ENCODE measurements at places on chromosomes 16 and 17. TPM values are rescaled to one million over a fixed set of nuclear protein-coding genes. Genes with fewer than 3 reads are reported as not detected.
A peak's percentile ranks its signal among the peaks of the same experiment; 100 is the strongest.

- no peaks in the 10 kb centered on the region for H3K36me3 ChIP-seq
Measured at GRCh38 chr16:31529937-31530312, 2.2 kb downstream of the AHSP start.

GRCh38 chr17:67150826-67151225, 94.2 kb downstream of the HELZ start:
- H3K36me3 ChIP-seq, result peaks cover 30% of the 10 kb centered on the region
- no peak overlapping the region for H3K27ac ChIP-seq
- H3K27me3 ChIP-seq, result no peaks in the 10 kb centered on the region
- DNase-seq, result no peak
- no peak overlapping the region for H3K4me3 ChIP-seq

- no peak overlapping the region for H3K4me3 ChIP-seq
- H3K27ac ChIP-seq, result peak overlapping the region; percentile 38
- H3K4me1 ChIP-seq, result peaks cover 14% of the 10 kb centered on the region
Measured at GRCh38 chr16:47574091-47575054, 113.2 kb downstream of the PHKB start.

GRCh38 chr16:87864331-87864989, 4.8 kb downstream of the SLC7A5 start:
- DNase-seq, result peak; percentile 49
- no peak overlapping the region for H3K27ac ChIP-seq
- no peaks in the 10 kb centered on the region for H3K27me3 ChIP-seq
- H3K4me3 ChIP-seq, result no peak overlapping the region
- H3K4me1 ChIP-seq, result peaks cover 37% of the 10 kb centered on the region

DNA sequence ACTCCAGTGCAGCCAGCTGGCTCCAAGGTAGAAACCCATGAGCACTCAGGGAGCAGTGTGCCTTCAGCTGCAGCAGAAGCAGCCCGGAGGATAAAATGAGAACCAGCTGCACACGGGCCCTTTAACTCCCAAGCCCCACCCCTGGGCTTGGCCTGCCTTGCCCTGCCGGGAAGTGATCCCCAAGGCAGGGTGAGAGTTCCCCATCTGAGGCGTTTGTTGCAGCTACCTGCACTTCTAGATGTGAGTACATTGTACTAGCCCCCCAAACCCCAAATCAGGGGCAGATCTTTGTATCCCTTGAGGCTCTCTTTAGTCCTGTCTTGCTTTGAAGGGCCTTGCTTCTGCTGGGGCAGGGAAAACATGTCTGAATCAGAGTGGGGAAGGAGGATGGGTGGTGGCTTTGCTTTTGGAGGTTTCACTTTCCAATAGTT, at the start of gene MVP:
MVP (plus strand) TSS at position 192 of the 431 bp plus-strand sequence. CDS start 10,088 bp downstream, outside the sequence.
- H3K4me3 ChIP-seq, result peak within 1 kb of the TSS; percentile 100
- H3K27ac ChIP-seq, result peak within 1 kb of the TSS; percentile 93
- H3K36me3 ChIP-seq, result no peaks in the 10 kb centered on the region
- no peaks in the 10 kb centered on the region for H3K27me3 ChIP-seq
- DNase-seq, result peak; percentile 87

- no peak for DNase-seq
- peaks cover 4% of the 10 kb centered on the region for H3K4me1 ChIP-seq
- H3K4me3 ChIP-seq, result no peak overlapping the region
- peaks cover 48% of the 10 kb centered on the region for H3K36me3 ChIP-seq
- no peaks in the 10 kb centered on the region for H3K27me3 ChIP-seq
Measured at GRCh38 chr16:192686-193085, 12.4 kb downstream of the HBQ1 start.

- H3K4me3 ChIP-seq, result no peak overlapping the region
- H3K4me1 ChIP-seq, result peaks cover 10% of the 10 kb centered on the region
- DNase-seq, result no peak
- H3K27me3 ChIP-seq, result no peaks in the 10 kb centered on the region
- no peak overlapping the region for H3K27ac ChIP-seq
- no peaks in the 10 kb centered on the region for H3K36me3 ChIP-seq
Measured at GRCh38 chr16:11372829-11373306, 27.6 kb downstream of the RMI2 start.

DNA sequence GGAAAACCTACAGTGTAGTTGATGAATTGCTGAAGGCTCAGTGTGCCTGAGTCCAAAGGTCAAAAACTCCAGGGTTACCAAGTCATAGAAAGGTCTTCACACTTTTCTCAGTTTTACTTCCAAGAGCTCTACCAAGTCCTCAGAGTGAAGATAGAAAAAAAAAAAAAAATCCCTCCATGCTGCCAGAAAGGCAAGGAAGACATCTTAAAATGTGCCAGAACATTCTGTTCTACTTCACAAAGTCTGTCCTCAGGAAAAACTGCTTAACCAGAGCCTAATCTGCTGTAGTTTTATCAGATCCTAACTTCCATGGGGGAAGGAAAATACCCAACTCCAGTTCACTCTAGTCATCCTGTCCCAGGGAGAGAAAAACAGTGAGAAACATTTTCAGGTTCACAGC, 175.6 kb upstream of the CDH11 start:
- no peak overlapping the region for H3K4me3 ChIP-seq
- no peaks in the 10 kb centered on the region for H3K36me3 ChIP-seq
- H3K27me3 ChIP-seq, result no peaks in the 10 kb centered on the region
- no peaks in the 10 kb centered on the region for H3K4me1 ChIP-seq
- DNase-seq, result no peak

GRCh38 chr17:67390006-67390645, 13.0 kb downstream of the PITPNC1 start:
- H3K27ac ChIP-seq, result peak overlapping the region; percentile 81
- peak overlapping the region; percentile 48 for H3K4me3 ChIP-seq
- H3K27me3 ChIP-seq, result no peaks in the 10 kb centered on the region
- DNase-seq, result no peak
- H3K36me3 ChIP-seq, result no peaks in the 10 kb centered on the region

- H3K36me3 ChIP-seq, result no peaks in the 10 kb centered on the region
- peaks cover 13% of the 10 kb centered on the region for H3K27me3 ChIP-seq
- no peak overlapping the region for H3K4me3 ChIP-seq
- no peak overlapping the region for H3K27ac ChIP-seq
Measured at GRCh38 chr17:47844227-47844626, 3.2 kb upstream of the SCRN2 start.

DNA sequence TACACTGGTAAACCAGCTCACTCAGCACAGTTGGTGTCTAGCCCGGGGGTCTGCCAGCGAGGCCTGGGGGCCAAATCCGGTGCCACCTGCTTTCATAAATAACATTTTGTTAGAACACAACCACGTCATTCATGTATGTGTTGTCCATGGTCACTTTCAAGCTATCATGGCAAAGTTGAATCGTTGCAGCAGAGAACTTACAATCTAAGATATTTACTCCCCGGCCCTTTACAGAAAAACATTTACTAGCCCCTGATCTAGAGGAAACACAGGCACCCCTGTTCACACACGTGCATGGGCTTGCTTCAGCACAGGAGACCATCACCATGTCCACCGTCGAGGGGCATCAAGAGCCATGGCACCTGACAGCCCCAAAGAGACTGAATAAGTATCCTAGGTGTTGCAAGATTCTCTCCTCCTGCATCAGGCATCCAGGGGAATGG, 111.4 kb upstream of the DNAH9 start:
- DNase-seq, result no peak
- H3K36me3 ChIP-seq, result no peaks in the 10 kb centered on the region
- H3K27me3 ChIP-seq, result no peaks in the 10 kb centered on the region
- no peak overlapping the region for H3K4me3 ChIP-seq

DNA sequence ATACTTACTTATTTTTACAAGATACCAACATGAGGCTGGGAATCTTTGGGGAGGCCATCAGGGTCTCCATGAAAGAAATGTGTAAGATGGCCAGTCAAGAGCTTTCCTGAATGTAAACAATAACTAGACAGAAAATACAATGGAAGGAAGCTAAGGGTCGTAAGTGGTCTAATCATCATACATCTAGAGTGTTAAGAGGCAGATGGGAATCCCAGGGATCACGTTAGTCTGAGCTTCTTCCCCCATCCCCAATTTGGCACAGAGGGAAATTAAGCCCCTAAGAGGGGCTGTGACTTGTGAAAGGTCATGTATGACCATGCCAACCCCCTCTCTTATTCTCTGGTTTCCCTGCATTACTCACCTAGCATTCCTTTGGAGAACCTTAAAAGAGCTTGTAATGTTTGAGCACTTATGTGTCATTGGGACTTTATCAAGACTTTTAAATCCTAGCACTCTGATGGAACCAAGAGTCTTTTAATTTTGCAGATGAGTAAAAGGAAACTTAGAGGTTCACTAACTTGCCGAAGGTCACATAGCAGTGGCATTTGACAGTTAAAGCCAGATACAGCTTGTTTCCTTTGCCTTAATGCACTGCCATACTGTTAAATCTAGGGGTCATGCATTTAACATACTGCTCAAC, 46.1 kb downstream of the DCUN1D3 start:
- 0 out of 2 replicates have a peak overlapping the region, but pooled peaks have one; percentile 11 for H3K27ac ChIP-seq
- peak; percentile 37 for DNase-seq
- peaks cover 53% of the 10 kb centered on the region for H3K4me1 ChIP-seq

DNA sequence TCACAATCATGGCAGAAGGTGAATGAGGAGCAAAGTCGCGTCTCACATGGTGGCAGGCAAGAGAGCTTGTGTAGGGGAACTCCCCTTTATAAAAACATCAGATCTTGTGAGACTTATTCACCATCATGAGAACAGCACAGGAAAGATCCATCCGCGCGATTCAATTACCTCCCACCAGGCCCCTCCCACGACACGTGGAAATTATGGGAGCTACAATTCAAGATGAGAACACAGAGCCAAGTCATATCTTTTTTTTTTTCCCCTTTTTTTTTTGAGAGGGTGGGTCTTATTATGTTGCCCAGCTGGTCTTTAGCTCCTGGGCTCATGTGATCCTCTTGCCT, 60.0 kb downstream of the RPTOR start:
- H3K4me1 ChIP-seq, result peaks cover 8% of the 10 kb centered on the region
- DNase-seq, result no peak
- no peak overlapping the region for H3K27ac ChIP-seq
- no peaks in the 10 kb centered on the region for H3K36me3 ChIP-seq
- H3K4me3 ChIP-seq, result no peak overlapping the region

GRCh38 chr16:22948603-22949368, 134.8 kb downstream of the HS3ST2 start:
- no peaks in the 10 kb centered on the region for H3K4me1 ChIP-seq
- H3K27ac ChIP-seq, result no peak overlapping the region
- H3K27me3 ChIP-seq, result peaks cover 15% of the 10 kb centered on the region
- peak overlapping the region; percentile 32 for H3K4me3 ChIP-seq
- H3K36me3 ChIP-seq, result no peaks in the 10 kb centered on the region

DNA sequence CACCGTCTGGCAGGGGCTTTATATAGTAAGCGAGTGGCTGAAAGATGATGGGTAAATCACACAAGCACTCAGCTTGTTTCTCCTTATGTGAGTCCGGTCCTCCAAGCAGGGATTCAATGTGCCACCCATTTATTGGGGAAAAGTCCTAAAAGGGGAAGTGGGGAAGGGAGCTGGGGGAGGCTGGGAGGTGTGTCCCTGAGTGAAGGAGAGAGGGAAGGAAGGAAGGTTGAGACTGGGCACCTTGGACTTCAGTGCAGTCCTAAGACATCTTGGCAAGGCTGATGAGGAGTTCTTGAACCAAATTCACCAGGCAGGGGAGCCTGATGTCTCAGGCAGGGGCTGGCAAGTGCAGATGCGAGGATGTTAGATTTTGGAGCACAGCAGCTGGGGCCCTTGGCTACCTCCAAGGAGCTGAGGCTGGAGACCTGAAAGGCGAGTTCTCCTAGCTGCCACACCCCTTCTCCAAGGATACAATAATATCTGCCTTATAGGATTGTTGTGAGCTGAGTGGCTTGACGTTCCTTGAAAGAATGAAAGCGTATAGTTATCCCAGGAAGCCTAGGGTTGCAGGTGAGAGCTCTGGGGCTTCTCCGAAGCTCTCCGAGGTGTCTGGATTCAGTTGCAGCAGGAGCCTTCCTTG, 23.0 kb upstream of the CYLD start:
- no peaks in the 10 kb centered on the region for H3K27me3 ChIP-seq
- no peaks in the 10 kb centered on the region for H3K4me1 ChIP-seq
- H3K4me3 ChIP-seq, result no peak overlapping the region
- H3K36me3 ChIP-seq, result no peaks in the 10 kb centered on the region
- H3K27ac ChIP-seq, result no peak overlapping the region

GRCh38 chr17:40448639-40449261, 5.5 kb downstream of the IGFBP4 start:
- H3K27me3 ChIP-seq, result no peaks in the 10 kb centered on the region
- H3K4me3 ChIP-seq, result peak overlapping the region; percentile 97
- H3K4me1 ChIP-seq, result peaks cover 85% of the 10 kb centered on the region

- H3K36me3 ChIP-seq, result peaks cover 36% of the 10 kb centered on the region
- H3K27ac ChIP-seq, result no peak overlapping the region
- no peak for DNase-seq
- H3K4me3 ChIP-seq, result no peak overlapping the region
- H3K4me1 ChIP-seq, result peaks cover 17% of the 10 kb centered on the region
Measured at GRCh38 chr17:81631482-81631881, 5.4 kb downstream of the NPLOC4 start.

DNA sequence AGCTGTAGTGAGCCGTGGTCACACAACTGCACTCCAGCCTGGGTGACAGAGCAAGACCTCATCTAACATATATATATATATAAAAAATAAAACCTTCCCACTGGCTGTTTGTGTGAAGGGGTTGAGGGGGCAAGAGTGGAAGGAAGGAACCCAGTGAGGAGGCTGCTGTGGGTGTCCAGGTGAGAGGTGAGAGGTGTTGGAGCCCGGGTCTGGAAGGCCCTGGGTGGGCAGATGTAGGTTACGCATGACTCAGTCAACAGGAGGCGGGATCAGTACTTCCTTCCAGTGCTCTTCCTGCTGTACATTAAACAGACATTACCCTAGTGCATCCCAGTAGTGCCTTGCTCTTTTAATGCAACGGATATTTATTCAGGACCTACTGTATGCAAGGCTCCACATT, 47.0 kb upstream of the ZNF423 start:
- H3K36me3 ChIP-seq, result no peaks in the 10 kb centered on the region
- no peaks in the 10 kb centered on the region for H3K27me3 ChIP-seq
- no peak for DNase-seq
- H3K4me3 ChIP-seq, result no peak overlapping the region
- no peak overlapping the region for H3K27ac ChIP-seq

GRCh38 chr17:56641373-56641772, 47.9 kb downstream of the NOG start:
- DNase-seq, result no peak
- no peaks in the 10 kb centered on the region for H3K36me3 ChIP-seq
- H3K4me1 ChIP-seq, result peaks cover 4% of the 10 kb centered on the region
- peaks cover 18% of the 10 kb centered on the region for H3K27me3 ChIP-seq

GRCh38 chr16:51289336-51289735, 138.3 kb upstream of the SALL1 start:
- no peak for DNase-seq
- H3K27me3 ChIP-seq, result no peaks in the 10 kb centered on the region
- no peak overlapping the region for H3K4me3 ChIP-seq
- no peaks in the 10 kb centered on the region for H3K4me1 ChIP-seq
- H3K36me3 ChIP-seq, result no peaks in the 10 kb centered on the region

DNA sequence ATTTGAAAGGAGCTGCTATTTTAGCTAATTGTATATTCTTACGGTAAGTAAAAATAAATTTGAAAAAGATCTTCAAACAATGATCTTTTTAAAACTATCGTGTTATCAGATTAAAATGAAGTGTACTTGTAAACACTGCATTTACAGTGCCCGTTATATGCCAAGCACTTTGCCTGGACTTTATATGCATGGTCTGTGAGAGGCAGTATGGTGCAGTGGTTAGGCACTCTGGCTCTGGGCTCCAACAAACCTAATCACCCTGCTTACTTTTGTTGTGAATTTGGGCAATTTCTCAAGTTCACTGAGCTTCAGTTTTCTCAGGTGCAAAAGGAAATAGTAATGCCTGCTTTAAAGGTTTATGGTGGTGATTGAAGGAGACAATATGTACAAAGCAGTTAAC, 1.4 kb downstream of the PMP22 start:
- H3K27me3 ChIP-seq, result peaks cover 7% of the 10 kb centered on the region
- H3K36me3 ChIP-seq, result no peaks in the 10 kb centered on the region
- H3K27ac ChIP-seq, result peak overlapping the region; percentile 90
- peaks cover 15% of the 10 kb centered on the region for H3K4me1 ChIP-seq

Gene SMURF2
- 157 TPM for total RNA-seq

Gene KRT9
- not detected for total RNA-seq

Gene MRM1
- 5.9 TPM for total RNA-seq

Gene KRT15
- 0.65 TPM for total RNA-seq

Data from GM23248 (cell line).